ENCODE measurements at places on chromosomes 5 and 9.

DNA sequence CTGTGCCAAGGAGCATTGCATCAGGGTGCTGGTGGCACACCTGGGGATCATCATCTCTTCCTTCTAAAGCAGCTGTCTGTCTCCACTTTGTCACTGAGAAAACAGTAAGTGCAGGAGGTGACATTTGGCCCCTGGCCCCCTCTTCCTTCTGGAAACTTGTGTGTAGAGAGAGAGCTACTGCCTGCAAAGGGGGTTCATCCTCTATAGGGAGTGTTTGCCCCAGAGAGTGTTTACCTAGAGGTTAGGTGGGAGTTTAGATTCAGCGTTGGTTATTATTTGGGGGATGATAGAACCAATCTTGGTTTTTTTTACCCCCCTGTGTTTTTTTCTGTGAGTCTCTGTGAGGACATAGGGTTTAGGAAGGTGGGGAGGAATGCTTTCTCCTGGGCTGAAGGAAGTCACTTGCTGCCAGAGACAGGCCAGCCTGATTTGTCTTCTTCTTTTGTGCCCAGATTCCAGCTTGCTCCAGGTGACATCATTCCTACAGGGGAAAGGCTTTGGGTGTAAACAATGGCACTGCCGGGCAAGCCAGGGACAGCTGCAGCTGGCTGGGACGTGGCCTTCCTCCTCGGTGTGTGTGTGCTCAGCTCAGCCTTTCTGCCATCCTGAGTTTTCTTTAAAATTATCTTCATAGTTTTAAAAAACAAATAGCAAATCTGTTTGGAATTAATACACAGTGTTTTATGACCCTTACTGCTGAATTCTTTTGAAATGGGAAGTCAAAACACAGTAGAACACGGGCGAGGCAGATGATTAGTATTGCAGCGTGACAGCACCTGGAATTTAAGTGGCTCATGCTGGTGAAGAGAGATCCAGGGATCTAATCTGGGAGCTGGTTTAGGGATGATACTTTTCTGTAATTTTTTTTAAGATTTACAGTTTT lies 24.5 kb downstream of the PRRC2B start:
- DNase-seq: no peak

DNA sequence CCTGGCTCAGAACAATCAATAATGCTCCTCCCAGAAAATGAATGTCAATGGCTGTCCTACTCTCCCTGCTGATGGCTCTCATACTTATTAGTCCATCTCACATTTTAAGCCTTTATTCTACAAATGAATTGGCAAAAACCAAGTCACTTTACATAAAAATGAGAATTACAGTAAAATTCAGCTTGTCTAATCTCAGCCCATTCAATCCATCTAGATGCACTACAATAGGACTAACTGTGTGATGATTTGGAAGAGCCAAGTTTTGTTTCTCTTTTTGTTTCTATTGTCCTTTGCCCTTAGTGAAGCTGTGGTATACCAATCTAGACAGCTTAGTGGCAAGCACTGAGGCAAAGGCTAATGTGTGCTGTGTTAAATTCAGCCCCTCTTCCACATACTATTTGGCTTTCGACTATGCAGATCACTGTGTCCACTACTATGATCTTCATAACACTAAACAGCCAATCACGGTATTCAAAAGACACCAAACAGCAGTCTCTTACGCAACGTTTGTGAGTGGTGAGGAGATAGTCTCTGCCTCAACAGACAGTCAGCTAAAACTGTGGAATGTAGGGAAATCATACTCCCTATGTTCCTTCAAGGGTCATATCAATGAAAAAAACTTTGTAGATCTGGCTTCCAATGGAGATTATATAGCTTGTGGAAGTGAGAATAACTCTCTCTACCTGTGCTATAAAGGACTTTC lies 140.8 kb upstream of the ZNF462 start:
- no peak for DNase-seq

DNA sequence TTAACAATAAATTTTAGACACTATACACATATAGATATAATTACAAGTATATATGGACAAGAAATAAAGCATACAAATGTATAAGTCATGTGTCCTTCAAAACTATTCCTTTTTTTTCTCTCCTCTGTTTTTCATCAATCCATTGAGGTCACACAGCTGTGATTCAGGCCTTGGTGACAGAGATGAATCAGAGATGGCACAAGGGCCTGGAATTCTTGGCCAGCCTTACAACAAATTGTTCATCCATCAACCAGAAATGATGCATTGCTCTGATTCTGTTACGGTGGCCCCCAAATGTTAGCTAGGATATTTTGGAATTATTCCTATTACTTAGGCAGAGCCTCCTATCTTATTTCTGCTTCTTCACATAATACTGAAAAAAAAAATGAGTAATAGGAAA lies 108.7 kb upstream of the MPDZ start:
- no peak for DNase-seq

DNA sequence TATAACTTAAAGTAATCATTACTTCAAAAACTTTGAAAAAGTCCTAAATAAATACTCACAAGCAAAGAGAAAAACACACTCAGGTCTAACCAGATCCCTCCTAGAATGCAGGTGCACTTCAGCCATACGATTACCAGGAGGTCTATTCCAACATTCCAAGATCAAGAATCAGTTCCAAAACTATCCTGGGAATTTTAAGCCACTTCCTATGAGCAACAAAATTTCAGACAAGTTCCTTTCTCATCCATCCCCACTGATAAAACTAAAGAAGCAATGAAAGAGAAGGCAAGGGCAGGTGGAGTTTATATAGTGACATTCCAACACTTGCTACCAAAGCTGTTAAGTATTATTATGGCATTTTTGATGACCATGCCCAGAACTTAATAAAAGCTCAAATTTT lies 29.6 kb downstream of the MLLT3 start:
- no peak for DNase-seq

DNA sequence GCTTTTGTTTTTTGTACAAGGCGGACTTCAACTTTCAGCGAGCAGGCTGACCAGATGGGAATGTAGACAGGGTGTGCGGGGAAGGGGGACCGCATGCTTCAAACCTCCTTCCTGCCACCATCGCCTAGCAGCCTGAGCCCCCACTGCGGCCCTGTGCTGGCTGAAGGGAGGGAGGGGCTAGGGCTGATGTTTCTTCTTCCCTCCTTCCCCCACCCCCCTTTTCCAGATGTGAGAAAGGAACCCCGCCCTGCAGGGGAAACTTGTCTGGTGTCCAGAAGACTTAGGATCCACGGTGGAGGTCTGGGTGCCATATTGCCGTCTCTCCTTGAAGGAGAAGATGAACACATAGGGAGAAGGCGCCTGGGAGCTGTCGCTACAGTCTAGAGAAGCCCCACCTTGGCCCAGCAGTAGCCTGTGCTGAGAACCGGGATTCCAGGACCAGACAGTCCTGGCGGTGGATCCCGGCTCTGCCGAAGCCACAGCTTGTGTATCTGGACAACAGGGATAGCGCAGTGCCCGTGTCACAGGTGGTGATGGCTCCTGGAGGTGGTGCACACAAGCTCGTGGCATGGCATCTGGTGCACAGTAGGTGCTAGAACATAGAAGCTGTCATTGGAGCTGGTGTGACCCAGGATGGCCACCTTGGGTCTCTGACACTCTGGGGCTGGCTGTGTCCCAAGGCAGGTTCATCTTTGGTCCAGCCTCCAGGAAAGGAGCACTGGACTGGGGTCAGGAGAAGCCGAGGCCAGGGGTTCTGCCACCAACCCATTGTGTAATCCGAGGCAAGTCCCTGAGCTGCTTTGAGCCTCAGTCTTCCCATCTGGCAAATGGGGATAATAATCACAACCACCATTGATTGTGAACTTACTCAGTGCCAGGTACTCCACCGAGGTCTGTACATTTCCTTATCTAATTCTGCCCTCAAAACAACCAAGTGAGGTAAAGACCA lies 205.6 kb downstream of the C9orf50 start:
- DNase-seq: no peak

DNA sequence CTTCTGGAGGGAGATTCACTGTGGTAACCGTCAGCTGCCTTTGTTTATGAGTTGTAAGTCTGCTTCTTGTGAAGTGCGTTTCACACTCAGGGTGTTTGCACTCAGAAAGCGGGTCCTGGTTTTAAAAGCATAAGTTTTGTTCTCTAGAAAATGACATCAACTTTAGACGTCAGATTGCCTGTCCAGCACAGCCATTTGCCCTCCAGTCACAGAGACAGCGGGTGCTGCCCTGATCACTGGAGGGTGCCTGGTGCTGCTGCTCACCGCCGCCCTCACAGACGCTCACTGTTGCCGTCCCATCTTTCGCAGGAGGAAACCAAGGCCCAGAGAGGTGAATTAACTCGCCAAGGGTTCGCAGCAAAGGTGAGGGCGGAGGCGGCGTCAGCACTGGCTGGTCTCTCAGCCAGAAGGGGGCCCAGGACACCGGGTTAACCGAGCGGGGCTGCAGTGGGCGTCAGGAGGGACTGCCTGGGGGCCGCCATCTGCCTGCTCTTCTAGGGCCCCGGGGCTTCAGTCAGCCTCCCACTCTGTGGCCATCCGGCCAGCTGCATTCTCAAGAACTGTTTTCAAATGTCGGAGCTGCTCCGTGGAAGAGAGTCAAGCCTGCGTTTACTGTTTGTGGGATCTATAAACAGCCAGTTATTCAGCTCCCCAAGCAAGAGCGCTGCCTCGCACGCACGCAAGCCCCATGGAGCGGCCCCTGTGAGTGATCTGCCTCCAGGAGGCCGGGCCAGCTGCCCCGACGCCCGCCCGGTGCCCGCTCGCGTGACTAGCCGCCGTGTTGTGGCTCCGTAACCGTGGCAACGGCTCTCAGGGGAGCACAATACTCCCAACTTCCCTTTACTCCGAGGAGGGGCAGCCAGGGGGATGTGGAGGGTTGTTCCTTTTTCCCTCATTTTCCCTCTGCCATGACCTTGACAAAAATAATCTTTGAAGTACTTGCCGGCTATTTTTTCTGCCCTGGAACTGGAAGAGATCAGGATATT lies 43.4 kb upstream of the EXOC3 start:
- DNase-seq: peak; percentile 63

- no peak for DNase-seq
Observed at GRCh38 chr5:173835131-173835530, 53.0 kb upstream of the CPEB4 start.

DNA sequence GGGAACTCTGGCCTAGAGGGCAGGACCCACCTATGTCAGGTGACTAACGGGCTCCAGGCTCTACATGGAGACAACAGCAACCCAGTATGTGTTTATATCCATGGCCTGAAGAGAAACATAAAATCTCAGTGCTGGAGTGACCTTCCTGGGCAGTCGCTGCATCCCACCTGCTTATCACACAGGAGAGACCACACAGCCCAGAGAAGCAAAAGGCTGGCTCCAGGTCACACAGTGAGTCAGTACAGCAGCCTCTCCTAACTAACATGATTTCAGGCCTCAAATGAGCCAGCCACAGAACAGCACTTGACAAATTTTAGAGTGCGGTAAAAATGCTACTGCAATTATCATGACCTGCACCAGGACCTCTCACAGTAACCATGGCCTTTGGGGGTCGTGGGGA lies 54.0 kb upstream of the TGFBR1 start:
- no peak for DNase-seq

GRCh38 chr9:109737295-109737694 lies 42.7 kb upstream of the PALM2AKAP2 start:
- no peak for DNase-seq

DNA sequence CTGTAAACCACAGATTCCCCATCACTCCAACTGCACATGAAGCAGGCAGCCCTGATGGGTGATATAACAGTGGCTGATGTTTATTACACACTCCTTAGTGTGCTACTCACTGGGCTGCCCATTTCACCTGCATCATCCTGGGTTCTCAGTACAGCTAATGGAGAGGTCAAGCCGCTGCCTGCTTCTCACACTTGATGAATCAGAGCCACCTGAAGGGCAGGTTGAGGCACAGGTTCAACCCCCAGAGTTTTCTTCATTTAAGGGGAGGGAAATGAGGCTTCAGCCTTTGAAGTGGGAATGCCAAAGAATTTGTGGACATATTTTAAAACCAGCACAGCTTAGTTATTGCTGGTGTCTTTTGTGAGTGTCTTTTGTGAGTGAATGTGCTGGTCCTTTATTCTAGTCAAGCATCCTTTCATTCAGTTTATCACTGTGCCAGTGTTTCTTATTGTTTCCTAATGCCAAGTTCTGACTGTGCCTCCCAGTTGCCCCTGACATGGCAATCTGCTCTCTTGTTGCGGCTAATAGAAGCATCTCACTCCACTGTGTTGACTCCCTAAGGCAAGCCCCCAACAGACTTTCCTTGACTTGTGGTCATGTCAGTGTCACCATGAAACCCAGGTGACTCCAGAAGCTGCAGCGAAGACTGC lies 109.2 kb downstream of the FBXL7 start:
- DNase-seq: no peak

DNA sequence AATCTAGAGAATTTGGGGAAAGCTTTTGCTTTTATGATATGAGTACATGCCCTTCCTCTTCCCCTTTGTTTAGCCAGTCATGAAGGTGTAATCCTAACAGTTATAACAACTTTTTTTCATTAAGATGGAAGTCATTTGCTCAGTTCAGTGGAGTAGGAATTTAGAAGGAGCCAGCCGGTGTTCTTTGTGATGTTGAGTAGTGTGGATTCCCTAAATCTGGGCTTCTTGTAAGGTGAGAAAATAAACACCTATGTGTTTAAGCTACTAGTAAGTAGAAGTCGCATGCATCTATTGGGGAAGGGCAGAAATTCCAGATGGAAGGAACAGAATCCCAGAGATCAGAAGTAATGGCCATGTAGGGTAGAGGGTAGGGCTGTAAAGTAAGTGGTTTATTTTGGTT lies 13.6 kb upstream of the CNTLN start:
- DNase-seq: no peak

- no peak for DNase-seq
Observed at GRCh38 chr5:118700510-118700909, 287.8 kb downstream of the DTWD2 start.

GRCh38 chr5:132465059-132465707 lies 25.4 kb downstream of the IRF1 start:
- DNase-seq: no peak

GRCh38 chr5:173233347-173234128 lies 1.5 kb downstream of the NKX2-5 start:
- no peak for DNase-seq

Data from stimulated activated CD8-positive, alpha-beta memory T cell treated with anti-CD3 and anti-CD28 coated beads, Interleukin-7, amount 100 ng/mL, for 48 hours (primary cell).